NCI-H2081 treated with DMSO at 0.1 percent for 48 hours (cell line): ENCODE measurements at places on chromosomes 5 and 9.

DNA sequence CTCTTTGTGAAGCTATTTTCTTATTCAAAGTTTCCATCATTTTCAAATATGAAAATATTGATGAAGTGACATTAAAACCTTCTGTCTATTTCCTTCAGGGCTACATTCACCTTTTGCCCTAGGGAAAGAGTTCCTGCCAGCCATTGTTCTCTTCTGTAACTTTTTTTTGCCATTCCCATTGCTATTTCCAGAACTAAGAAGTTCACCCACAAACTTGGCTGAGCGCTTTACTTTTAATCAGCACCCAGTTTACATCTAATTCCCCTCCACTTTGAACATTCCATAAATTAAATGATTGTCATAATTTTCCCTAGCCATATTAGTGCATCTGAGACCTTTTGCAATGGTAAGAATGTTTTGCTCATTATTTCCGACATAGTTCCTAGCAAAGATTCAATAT is 4.4 kb downstream of the IL33 start:
- DNase-seq = no peak

DNA sequence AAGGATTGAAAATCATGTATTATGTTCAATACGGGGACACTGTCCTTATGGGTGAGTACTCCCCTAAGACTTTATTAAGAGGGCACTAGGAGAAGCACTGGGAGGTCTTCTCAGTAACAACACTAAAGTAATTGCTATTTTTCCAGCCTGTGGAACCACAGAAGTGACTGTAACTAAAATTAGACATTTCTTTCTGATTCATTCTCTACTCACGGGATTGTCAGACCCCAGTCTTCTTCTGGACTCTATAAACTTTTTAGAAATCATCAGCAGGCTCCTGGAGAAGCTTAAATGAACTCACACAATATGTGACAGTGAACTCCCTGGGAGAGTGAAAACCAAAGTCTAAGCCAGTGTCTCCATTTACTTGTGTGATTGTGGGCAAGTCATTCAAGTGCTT is 14.5 kb downstream of the TLR4 start:
- no peak for DNase-seq

- DNase-seq = no peak
These were observed 133.2 kb downstream of the TRIO start for GRCh38 chr5:14276380-14276779.

GRCh38 chr5:175873088-175873454 is 1.7 kb downstream of the CPLX2 start:
- DNase-seq = no peak

- DNase-seq = no peak
These were observed 70.1 kb downstream of the RGS3 start for GRCh38 chr9:113533335-113534225.

- no peak for DNase-seq
These were observed 12.4 kb upstream of the ASS1 start for GRCh38 chr9:130432362-130432761.

DNA sequence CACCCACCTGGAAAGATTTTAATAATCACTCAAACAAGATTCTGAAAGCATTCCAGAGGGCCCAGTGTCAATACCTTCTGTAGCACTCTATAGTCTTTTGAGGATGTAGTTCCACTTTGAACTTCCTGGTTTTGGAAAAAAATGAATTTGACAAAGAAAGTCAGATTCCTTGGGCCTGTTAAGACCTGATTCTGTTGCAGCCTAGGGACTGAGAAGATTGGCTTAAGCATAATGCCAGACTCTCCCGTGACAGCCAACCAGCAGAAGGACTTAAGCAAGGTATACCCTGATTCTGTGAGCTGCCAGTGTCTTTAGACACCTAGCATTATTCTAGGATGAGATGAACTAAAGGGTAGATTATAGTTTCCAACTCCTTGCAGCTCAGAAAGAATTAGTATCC is 6.8 kb downstream of the SPINK5 start:
- DNase-seq = no peak

GRCh38 chr5:121158451-121158850 is 693.2 kb upstream of the FTMT start:
- no peak for DNase-seq

DNA sequence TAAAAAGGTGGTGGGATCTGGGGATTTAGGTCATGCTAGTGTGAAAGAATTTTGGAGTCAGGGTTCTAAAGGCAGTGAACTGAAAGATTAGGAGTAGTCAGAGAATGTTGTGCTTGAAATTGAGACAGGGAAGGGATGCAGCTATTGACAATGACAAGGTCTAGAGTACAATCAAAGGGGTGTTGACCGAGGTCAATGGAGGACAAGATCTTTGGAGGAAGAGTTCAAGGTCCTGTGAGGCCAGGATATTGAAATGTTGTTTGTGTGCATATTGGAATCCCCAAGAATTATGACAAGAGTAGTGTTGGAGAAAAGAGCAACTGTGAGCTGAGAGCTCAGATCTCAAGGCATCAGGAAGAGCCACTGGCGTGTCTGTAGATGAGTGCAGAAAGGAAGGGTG is 116.9 kb downstream of the RASGRF2 start:
- DNase-seq = no peak

GRCh38 chr9:7844242-7844641 is 44.7 kb upstream of the DMAC1 start:
- DNase-seq = no peak

GRCh38 chr5:38809388-38810359 is 36.1 kb upstream of the OSMR start:
- peak; percentile 74 for DNase-seq

- no peak for DNase-seq
These were observed 55.8 kb downstream of the PTTG1 start for GRCh38 chr5:160477266-160477970.

- no peak for DNase-seq
These were observed 51.9 kb downstream of the TGFBI start for GRCh38 chr5:136080483-136081216.

DNA sequence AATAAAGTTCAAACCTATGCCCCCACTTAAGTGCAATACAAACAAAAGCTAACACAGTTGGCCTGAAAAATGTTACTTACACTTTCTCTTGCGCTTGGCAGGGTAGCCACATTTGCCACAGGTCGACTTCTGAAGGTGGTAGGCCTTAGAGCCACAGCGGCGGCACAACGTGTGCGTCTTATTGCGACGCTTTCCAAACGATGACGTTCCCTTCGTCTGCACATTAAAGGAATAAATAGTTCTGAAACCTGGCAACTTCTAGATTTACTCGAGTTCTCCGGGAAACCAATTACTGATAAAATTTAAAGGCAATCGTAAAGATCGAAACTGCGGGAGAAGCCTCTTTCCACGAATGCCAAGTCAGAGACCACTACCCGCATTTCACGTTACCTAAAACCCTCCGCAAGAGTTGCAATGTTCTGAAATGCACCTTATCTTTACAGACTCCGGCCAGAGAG is 602 bp downstream of the RPL37 start:
- DNase-seq = no peak

DNA sequence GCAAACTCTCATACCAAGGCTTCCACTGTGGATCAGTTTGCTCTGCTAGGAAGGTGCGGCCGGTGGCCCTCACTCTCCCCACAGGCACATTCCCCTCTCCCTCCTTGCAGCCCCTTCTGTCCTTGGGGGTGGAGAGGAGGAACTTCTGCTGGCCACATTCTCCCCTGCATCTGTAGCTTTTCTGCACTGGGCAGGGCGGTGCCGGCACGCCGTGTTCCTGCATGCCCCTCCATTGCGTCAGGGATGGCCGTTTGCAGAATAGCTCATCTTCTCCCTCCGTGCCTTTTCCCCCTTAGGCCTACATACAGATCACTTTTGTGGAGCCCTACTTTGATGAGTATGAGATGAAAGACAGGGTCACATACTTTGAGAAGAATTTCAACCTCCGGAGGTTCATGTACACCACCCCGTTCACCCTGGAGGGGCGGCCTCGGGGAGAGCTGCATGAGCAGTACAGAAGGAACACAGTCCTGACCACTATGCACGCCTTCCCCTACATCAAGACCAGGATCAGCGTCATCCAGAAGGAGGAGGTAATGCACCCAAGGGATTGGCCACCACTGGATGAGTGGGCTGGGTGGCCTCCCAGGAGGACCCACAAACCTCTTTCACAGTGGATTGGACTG is 231.5 kb downstream of the DOCK8 start:
- DNase-seq = no peak

GRCh38 chr5:43298443-43298842 is 14.8 kb downstream of the HMGCS1 start:
- DNase-seq = no peak

GRCh38 chr5:84816746-84817547 is 432.3 kb upstream of the EDIL3 start:
- no peak for DNase-seq

DNA sequence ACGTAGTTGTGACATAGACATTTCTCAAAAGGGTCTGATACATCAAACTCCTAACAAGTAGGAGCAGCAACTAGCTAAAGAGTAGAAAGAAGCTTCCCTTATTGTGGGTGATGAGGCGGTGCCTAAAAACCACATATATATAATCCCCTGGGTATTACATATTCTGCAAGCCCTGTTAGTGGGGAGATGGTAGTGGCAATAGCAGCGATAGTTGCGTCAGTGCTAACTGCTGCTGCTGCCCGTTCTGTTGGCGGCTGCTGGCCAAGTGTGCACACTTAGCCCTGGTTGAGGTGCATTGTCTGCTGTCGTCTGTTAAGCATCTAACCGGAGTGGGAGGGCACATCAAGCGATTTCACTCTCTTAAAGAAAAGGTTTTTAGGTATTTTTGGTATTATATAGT is 35.8 kb downstream of the VLDLR start:
- DNase-seq = no peak

- no peak for DNase-seq
These were observed 152.5 kb downstream of the TRIO start for GRCh38 chr5:14295610-14296009.
